ENCODE measurements at places on chromosomes 13 and 19. TPM values are rescaled to one million over a fixed set of nuclear protein-coding genes. Genes with fewer than 3 reads are reported as not detected.

ZNF763 gene
- total RNA-seq, result 0.55 TPM

PCDH20 gene
- not detected for total RNA-seq

CEACAM7 gene
- total RNA-seq, result not detected

MUC16 gene
- total RNA-seq, result under 0.01 TPM

PSG6 gene
- not detected for total RNA-seq

OPA3 gene
- 6.0 TPM for total RNA-seq

MEIOSIN gene
- not detected for total RNA-seq

ZNF208 gene
- total RNA-seq, result 0.25 TPM

ZNF816 gene
- 8.0 TPM for total RNA-seq

CEACAM1 gene
- under 0.01 TPM for total RNA-seq

ATP8A2 gene
- 0.22 TPM for total RNA-seq
